ENCODE measurements at places on chromosomes 13 and 19. TPM values are rescaled to one million over a fixed set of nuclear protein-coding genes. Genes with fewer than 3 reads are reported as not detected.

GRCh38 chr19:4241824-4242430 lies 5.0 kb upstream of the YJU2 start:
- H3K4me3 ChIP-seq = no peak overlapping the region
- H3K4me1 ChIP-seq = peaks cover 4% of the 10 kb centered on the region
- H3K27ac ChIP-seq = no peak overlapping the region
- no peak for DNase-seq
- no peaks in the 10 kb centered on the region for H3K36me3 ChIP-seq

GRCh38 chr19:18515959-18516358 lies 5.9 kb downstream of the ELL start:
- peak overlapping the region; percentile 5 for H3K27ac ChIP-seq
- H3K36me3 ChIP-seq = no peaks in the 10 kb centered on the region
- no peaks in the 10 kb centered on the region for H3K27me3 ChIP-seq
- no peak overlapping the region for H3K4me3 ChIP-seq
- DNase-seq = no peak

GRCh38 chr13:88937384-88937783 lies 1266.2 kb downstream of the SLITRK5 start:
- no peaks in the 10 kb centered on the region for H3K27me3 ChIP-seq
- no peaks in the 10 kb centered on the region for H3K36me3 ChIP-seq
- no peak overlapping the region for H3K4me3 ChIP-seq
- H3K27ac ChIP-seq = no peak overlapping the region
- no peaks in the 10 kb centered on the region for H3K4me1 ChIP-seq
- no peak for DNase-seq

- no peaks in the 10 kb centered on the region for H3K27me3 ChIP-seq
- H3K36me3 ChIP-seq = peaks cover 79% of the 10 kb centered on the region
- H3K27ac ChIP-seq = peak overlapping the region; percentile 71
- no peak for DNase-seq
- peak overlapping the region; percentile 99 for H3K4me3 ChIP-seq
- peaks cover 54% of the 10 kb centered on the region for H3K4me1 ChIP-seq
These were observed 4.5 kb downstream of the MIR17HG start for GRCh38 chr13:91351980-91352379.

DNA sequence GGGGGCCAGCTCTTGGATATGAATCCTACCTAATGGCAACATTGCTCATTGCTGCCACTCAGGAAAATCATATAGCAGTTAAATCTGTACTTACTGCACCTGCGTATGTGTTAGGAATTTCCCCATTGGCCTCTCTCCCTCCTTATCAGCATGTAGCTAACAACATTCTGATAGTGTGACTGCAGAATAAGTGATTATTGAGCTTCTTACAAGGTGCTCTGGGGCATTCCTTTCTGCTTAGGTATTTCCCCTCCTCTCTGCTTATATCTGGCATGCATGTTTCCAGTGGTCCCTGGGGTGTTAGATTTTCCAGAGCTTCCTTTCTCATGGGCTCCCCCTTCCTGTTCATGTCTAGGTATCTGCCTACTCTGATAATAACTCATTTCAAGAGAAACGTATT lies 414.1 kb upstream of the SLITRK1 start:
- no peak overlapping the region for H3K27ac ChIP-seq
- DNase-seq = no peak
- no peaks in the 10 kb centered on the region for H3K27me3 ChIP-seq
- H3K4me1 ChIP-seq = no peaks in the 10 kb centered on the region
- H3K4me3 ChIP-seq = no peak overlapping the region
- no peaks in the 10 kb centered on the region for H3K36me3 ChIP-seq

Gene ZNF575
- total RNA-seq = 2.0 TPM

Gene GRIN3B
- not detected for total RNA-seq

Measured in activated CD8-positive, alpha-beta T cell treated with anti-CD3 and anti-CD28 coated beads for 36 hours (primary cell).